ENCODE measurements at places on chromosomes 12 and 14. TPM values are rescaled to one million over a fixed set of nuclear protein-coding genes. Genes with fewer than 3 reads are reported as not detected.

Gene TSPAN19
- 0.25 TPM for total RNA-seq

Gene TEX52
- total RNA-seq = 0.12 TPM

Gene DIO2
- total RNA-seq = 4.3 TPM

Gene ETNK1
- total RNA-seq = 31.3 TPM

Gene KLHDC1
- 3.0 TPM for total RNA-seq

Gene DEPDC4
- total RNA-seq = 3.2 TPM

Gene NELL2
- total RNA-seq = 0.55 TPM

Gene SSTR1
- total RNA-seq = 22.0 TPM

Gene SMCO2
- 0.12 TPM for total RNA-seq

Gene PTGER2
- total RNA-seq = 17.5 TPM

Gene HSPA2
- total RNA-seq = 5.8 TPM

Gene HCAR1
- total RNA-seq = 1.5 TPM

Gene TMEM119
- total RNA-seq = 61.6 TPM

Gene BDKRB2
- total RNA-seq = 74.1 TPM

Gene SLC7A7
- total RNA-seq = 1.3 TPM

Gene FIGNL2
- total RNA-seq = 0.25 TPM

Gene CPNE6
- total RNA-seq = not detected

Gene C14orf132
- total RNA-seq = 26.6 TPM

Gene PLEKHD1
- total RNA-seq = under 0.01 TPM

Gene IGFBP6
- 300 TPM for total RNA-seq

Gene MARCHF9
- total RNA-seq = 3.0 TPM

Gene OTOGL
- total RNA-seq = under 0.01 TPM

Gene TNS2
- total RNA-seq = 30.5 TPM

Gene OR10A7
- not detected for total RNA-seq

Gene CMA1
- not detected for total RNA-seq
